ENCODE measurements at places on chromosomes 3 and 15. TPM values are rescaled to one million over a fixed set of nuclear protein-coding genes. Genes with fewer than 3 reads are reported as not detected.

DNA sequence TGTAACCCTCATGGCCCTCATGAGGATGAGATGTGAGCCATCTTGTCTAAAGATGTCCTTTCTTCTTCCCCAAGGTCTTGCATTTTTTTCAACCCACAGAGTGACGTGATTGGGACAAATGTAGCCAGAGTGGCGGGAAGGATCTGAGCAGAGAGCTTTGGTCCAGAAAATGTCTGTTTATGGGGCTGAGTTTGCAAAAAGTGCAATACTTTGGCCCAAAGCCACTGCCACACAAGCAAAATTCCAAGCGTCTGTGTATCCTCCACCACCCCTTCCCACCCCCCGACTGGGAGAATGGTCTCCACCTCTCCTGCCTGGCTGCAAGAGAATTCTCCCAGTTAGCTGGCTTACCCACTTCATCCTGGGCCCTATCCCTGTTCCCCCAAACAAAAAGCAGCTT is 246.9 kb upstream of the LRIG1 start:
- H3K27ac ChIP-seq = no peak overlapping the region
- H3K4me3 ChIP-seq = no peak overlapping the region
- no peak for DNase-seq
- no peaks in the 10 kb centered on the region for H3K4me1 ChIP-seq

CLRN1 gene
- not detected for total RNA-seq

TMCO5A gene
- not detected for total RNA-seq

GRCh38 chr15:60590935-60591495 is 112.1 kb upstream of the ICE2 start:
- peak overlapping the region; percentile 41 for H3K27ac ChIP-seq
- H3K4me3 ChIP-seq = peak overlapping the region; percentile 79
- DNase-seq = peak; percentile 75

GRCh38 chr3:170802164-170803151 is 67.5 kb downstream of the RPL22L1 start:
- H3K36me3 ChIP-seq = no peaks in the 10 kb centered on the region
- H3K4me3 ChIP-seq = peak overlapping the region; percentile 21
- DNase-seq = peak; percentile 95
- H3K4me1 ChIP-seq = peaks cover 39% of the 10 kb centered on the region
- H3K27ac ChIP-seq = peak overlapping the region; percentile 79

- H3K27me3 ChIP-seq = no peaks in the 10 kb centered on the region
- H3K4me3 ChIP-seq = no peak overlapping the region
- H3K36me3 ChIP-seq = no peaks in the 10 kb centered on the region
- H3K27ac ChIP-seq = no peak overlapping the region
- no peak for DNase-seq
Observed at GRCh38 chr3:52326976-52327375, 10.9 kb downstream of the DNAH1 start.

GLDN gene
- total RNA-seq = 2.8 TPM

DNA sequence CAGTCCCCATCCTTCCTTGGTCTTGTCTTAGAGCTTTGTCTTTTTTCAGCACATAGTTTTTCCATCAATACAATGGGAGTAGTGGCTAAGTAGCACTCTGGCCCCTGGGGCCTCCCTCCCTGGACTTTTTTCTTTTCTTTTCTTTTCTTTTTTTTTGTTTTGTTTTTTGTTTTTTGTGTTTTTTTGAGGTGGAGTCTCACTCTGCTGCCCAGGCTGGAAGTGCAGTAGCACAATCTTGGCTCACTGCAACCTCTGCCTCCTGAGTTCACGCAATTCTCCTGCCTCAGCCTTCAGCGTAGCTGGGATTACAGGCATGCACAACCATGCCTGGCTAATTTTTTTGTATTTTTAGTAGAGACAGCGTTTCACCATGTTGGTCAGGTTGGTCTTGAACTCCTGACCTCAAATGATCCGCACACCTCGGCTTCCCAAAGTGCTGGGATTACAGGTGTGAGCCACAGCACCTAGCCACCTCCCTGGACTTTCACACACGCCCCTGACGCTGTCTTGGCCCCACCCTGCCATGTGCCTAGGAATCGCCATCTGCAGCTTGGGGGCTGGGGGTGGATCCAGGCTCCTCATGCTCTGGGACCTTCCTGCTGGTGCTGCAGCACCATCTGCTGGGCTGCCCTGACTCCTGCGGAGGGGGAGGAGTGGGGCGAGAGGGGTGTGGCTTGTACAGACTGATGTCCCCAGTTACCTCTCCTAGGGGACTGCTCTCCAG is 2.8 kb downstream of the C15orf39 start:
- H3K4me1 ChIP-seq = peaks cover 22% of the 10 kb centered on the region
- H3K4me3 ChIP-seq = peak overlapping the region; percentile 97
- no peaks in the 10 kb centered on the region for H3K36me3 ChIP-seq
- peak; percentile 96 for DNase-seq
- H3K27me3 ChIP-seq = no peaks in the 10 kb centered on the region
- H3K27ac ChIP-seq = peak overlapping the region; percentile 98

GRCh38 chr3:187648177-187648576 is 22.0 kb downstream of the SST start:
- no peak overlapping the region for H3K27ac ChIP-seq
- peaks cover 29% of the 10 kb centered on the region for H3K27me3 ChIP-seq
- H3K4me3 ChIP-seq = no peak overlapping the region
- no peaks in the 10 kb centered on the region for H3K4me1 ChIP-seq
- no peaks in the 10 kb centered on the region for H3K36me3 ChIP-seq

DNA sequence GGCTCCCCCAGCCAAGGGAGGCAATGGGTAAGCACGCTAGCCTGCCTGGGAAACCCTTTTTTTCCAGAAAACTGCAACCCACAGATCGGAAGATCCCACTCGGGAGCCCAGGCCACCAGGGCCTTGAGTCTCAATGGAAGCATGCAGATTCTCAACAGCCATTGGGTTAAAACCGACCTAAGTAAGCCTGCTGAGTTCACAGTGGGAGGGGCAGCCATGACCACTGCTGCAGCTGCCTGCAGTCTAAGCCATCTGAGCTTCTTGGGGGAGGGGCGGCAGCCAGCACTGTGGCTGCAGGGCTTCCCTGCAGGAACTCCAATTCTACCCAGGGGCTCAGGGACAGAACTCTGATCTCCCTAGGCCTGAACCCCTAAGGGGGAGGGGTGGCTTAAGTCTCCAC is 82.0 kb downstream of the DPPA2 start:
- DNase-seq = no peak
- H3K36me3 ChIP-seq = no peaks in the 10 kb centered on the region
- no peaks in the 10 kb centered on the region for H3K4me1 ChIP-seq
- no peak overlapping the region for H3K27ac ChIP-seq
- H3K4me3 ChIP-seq = no peak overlapping the region
- H3K27me3 ChIP-seq = no peaks in the 10 kb centered on the region

- H3K36me3 ChIP-seq = no peaks in the 10 kb centered on the region
- no peak overlapping the region for H3K27ac ChIP-seq
- peaks cover 9% of the 10 kb centered on the region for H3K4me1 ChIP-seq
Observed at GRCh38 chr3:174193604-174194003, 665.5 kb upstream of the NAALADL2 start.

ROPN1 gene
- total RNA-seq = not detected

DNA sequence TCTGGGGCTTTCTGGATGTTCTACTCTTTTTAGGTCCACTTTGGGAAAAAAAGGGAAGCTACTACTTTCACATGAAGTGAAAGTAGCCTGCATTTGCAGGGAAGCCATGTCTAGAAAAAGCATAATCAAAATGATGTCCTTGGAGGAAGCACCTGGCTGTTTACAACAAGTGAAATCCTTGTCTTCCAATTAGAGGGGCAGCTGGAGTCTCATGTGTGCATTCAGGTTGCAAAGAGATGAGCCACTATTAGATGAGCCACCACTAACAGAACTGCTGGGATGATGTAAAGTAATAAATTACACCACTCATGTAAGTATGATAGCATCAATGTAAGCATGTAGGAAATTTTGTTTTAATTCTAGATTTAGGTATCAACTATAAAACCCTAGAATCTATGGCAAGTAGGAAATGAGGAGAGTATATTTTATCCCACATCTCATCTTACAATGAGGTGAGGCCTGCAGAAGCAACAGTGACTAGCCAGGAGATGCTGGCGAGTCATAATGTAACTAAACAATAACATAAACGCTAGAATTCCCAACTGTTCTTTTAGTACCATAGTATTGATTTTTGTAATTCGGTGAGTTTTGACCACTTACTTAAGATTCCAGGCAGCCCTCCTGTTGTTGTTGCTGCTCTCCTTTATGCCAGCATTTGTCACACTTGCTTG is 75.9 kb downstream of the TMEM108 start:
- no peak overlapping the region for H3K4me3 ChIP-seq
- H3K36me3 ChIP-seq = no peaks in the 10 kb centered on the region
- no peaks in the 10 kb centered on the region for H3K27me3 ChIP-seq
- DNase-seq = no peak
- H3K4me1 ChIP-seq = no peaks in the 10 kb centered on the region

- no peaks in the 10 kb centered on the region for H3K27me3 ChIP-seq
- H3K4me3 ChIP-seq = peak overlapping the region; percentile 75
- H3K27ac ChIP-seq = 0 out of 2 replicates have a peak overlapping the region, but pooled peaks have one; percentile 6
- peaks cover 12% of the 10 kb centered on the region for H3K4me1 ChIP-seq
Observed at GRCh38 chr3:142027735-142028134, 121.6 kb downstream of the TFDP2 start.

- no peaks in the 10 kb centered on the region for H3K4me1 ChIP-seq
- no peaks in the 10 kb centered on the region for H3K36me3 ChIP-seq
- no peak overlapping the region for H3K27ac ChIP-seq
- H3K27me3 ChIP-seq = no peaks in the 10 kb centered on the region
- no peak for DNase-seq
Observed at GRCh38 chr3:34107669-34108068, 309.2 kb downstream of the PDCD6IP start.

DNA sequence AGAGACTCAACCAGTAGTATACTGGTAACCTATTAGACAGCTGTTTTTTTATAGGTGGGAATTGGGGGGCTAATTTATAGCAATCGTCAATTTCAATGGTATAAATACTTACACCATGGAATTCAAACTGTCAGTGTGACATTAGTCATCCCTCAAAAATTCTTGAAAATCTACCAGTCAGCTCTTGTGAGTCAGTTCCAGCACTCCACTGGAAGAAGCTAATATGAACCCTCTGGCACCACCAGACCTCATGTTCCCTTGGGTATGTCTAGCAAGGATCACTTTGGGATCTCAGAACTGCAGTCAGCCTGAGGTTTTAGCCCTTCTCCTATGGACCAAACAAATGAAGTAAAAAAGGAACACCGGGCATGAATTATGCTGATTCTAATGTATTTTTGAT is 11.8 kb upstream of the UACA start:
- H3K4me1 ChIP-seq = peaks cover 54% of the 10 kb centered on the region
- H3K4me3 ChIP-seq = no peak overlapping the region
- H3K27me3 ChIP-seq = no peaks in the 10 kb centered on the region
- H3K36me3 ChIP-seq = no peaks in the 10 kb centered on the region
- DNase-seq = peak; percentile 93

DNA sequence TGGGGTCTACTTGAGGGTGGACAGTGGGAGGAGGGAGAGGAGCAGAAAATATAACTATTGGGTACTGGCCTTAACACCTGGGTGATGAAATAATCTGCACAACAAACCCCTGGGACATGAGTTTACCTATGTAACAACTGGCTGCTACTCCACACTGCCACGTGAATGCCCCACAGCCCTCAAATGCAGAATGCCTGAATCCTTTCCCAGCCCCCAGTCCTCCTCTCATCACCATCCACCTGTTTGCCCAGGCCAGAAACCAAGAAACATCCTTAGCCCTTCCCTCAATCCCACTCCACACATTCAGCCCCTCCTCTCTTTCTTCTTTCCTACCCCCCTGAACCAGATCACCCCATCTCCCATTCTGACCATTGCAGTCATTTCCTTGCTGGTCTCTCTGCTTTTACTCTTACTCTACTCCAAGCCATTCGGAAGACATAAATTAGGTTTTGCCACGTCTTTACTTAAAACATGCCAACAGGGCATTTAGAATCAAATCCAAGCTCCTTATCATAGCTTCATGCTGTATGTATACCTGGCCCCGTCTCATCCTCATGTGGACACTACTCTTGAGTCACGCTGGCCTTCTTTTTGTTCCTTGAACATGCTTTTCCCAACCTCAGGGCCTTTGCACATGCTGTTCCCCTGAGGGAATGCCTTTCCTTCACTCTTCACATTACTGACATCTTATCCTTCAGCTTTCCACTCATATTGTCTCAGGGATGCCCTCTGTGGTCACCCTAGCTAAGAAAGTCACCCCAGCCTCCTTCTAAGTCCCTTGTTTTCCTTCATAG is 137.5 kb upstream of the ABHD17C start:
- no peak overlapping the region for H3K27ac ChIP-seq
- peaks cover 10% of the 10 kb centered on the region for H3K4me1 ChIP-seq
- DNase-seq = no peak
- H3K4me3 ChIP-seq = no peak overlapping the region
- no peaks in the 10 kb centered on the region for H3K27me3 ChIP-seq

LARP6 gene
- total RNA-seq = 119 TPM

DNA sequence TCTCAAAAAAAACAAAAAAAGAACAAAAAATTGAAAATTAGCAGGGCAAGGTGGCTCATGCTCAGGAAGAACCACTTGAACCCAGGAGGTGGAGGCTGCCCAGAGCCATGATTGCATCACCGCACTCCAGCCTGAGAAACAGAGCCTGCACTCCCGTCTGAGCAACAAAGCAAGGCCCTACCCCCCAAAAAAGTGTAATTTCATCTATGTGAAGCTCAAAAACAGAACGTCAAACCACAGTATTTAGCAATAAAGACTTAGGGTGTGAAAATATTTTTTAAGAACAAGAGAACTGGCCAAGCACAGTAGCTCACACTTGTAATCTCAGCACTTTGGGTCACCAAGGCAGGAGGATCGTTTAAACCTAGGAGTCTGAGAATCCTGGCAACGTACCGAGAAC is 38.2 kb downstream of the STAG1 start:
- no peaks in the 10 kb centered on the region for H3K27me3 ChIP-seq
- no peak for DNase-seq
- H3K27ac ChIP-seq = no peak overlapping the region
- no peaks in the 10 kb centered on the region for H3K4me1 ChIP-seq
- no peak overlapping the region for H3K4me3 ChIP-seq

- no peak overlapping the region for H3K27ac ChIP-seq
- H3K4me3 ChIP-seq = no peak overlapping the region
- no peaks in the 10 kb centered on the region for H3K36me3 ChIP-seq
- peaks cover 18% of the 10 kb centered on the region for H3K4me1 ChIP-seq
Observed at GRCh38 chr3:152054315-152054714, 180.9 kb downstream of the SUCNR1 start.

GRCh38 chr3:197375001-197375441 is 76.6 kb upstream of the DLG1 start:
- H3K27me3 ChIP-seq = no peaks in the 10 kb centered on the region
- no peak for DNase-seq
- peaks cover 17% of the 10 kb centered on the region for H3K4me1 ChIP-seq

- no peak overlapping the region for H3K27ac ChIP-seq
- H3K4me3 ChIP-seq = no peak overlapping the region
- no peaks in the 10 kb centered on the region for H3K27me3 ChIP-seq
- DNase-seq = no peak
- no peaks in the 10 kb centered on the region for H3K36me3 ChIP-seq
- peaks cover 11% of the 10 kb centered on the region for H3K4me1 ChIP-seq
Observed at GRCh38 chr3:134294302-134295280, 43.9 kb upstream of the RYK start.

DNA sequence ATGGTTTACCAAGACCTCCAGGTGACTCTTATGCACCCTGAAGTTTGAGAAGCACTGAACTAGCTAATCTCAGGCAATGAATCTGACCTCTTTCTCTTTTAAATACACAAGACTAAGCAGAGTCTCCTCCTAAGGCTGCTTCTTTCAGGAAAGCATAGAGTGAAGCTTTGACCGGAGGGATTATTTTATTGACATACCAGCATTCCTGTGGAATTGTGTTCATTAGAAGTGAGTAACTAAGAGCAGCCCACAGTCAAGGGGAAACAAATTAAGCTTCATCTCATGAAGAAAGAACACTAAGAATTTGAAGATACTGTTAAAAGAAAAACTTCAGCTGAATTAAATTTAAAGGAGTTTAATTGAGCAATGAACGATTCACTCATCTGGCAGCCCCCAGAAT is 963.5 kb downstream of the NTRK3 start:
- no peaks in the 10 kb centered on the region for H3K36me3 ChIP-seq
- DNase-seq = no peak
- no peaks in the 10 kb centered on the region for H3K27me3 ChIP-seq
- no peak overlapping the region for H3K4me3 ChIP-seq
- no peaks in the 10 kb centered on the region for H3K4me1 ChIP-seq
- H3K27ac ChIP-seq = no peak overlapping the region

Measured in GM23248 (cell line).